ENCODE measurements at places on chromosomes 7 and 10.

- no peak for DNase-seq
These were observed 23.4 kb downstream of the FAM107B start for GRCh38 chr10:14751014-14751896.

DNA sequence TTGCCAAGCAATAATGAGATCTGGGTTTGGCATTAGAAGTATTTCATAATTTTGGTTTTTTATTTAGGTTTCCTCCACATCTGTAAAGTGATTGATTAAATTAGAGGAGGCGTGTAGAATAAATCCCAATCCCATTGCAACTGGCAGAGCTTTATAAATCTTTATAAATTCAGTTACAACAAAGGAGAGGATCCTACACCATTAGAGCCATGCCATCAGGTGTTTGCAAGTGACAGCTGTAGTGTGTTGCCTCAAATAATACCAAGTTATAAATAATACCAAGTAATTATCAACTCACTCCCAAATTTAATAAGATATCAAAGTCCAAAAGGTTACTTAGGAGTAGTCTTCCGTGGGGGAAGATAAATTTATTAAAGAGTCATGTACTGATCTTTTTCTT lies 62.2 kb downstream of the PODXL start:
- no peak for DNase-seq

DNA sequence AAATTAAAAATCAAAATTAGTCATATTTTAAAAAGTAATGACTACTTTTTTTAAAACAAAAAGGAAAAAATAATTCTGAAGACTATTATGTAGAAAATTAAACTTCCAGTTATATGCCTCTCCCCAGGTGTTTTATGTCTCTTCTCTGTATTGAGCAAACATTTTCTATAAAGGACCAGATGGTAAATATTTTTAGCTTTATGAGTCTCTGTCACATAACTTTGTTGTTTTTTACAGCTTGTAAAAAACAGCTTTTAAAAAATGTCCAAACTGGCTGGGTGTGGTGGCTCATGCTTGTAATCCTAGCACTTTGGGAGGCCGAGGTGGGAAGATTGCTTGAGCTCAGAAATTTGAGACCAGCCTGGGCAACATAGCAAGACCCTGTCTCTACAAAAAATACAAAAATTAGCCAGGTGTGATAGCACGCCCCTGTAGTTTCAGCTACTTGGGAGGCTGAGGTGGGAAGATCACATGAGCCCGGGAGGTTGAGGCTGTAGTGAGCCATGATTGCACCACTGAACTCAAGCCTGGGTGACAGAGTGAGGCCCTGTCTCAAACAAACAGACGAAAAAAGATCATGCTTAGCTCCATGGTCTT lies 23.5 kb downstream of the GARS1 start:
- no peak for DNase-seq

DNA sequence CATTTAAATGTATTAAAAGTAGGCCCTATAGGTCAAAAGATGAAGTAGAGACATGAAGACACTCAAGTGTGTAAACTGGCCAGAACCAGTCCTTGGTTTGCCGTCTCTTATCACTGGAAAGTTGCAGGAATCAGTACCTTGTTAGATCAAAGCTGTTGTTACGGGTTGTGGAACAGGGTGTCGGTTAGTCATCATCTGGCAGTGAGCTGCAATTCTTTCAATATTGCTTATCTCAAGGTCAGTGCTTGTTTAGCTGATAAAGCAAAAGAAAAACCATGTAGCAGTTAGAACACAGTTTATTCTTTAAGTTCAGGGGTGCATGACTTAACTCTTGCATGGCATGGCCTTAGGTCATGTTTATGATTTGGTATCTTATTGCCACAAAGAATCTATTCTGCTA lies 10.0 kb upstream of the SLC13A1 start:
- no peak for DNase-seq

- DNase-seq = no peak
These were observed 411.0 kb upstream of the PCDH15 start for GRCh38 chr10:55212051-55212450.

DNA sequence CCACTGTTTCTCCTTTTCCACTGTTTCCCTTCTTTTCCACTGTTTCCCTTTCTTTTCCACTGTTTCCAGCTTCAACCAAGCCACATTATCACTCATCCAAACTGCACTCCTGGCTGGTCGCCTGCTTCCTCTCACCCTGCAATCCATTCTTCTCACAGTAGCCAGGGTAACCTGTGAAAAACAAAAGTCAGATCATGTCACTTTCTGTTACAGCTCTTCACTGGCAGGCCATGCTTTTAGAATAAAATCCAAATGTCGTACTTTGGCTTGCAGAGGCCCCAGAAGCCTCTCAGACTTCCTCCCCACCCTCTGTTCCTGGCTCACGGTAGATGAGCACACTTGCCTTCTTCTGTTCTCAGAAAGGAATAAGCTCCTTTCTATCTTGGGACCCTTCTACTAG lies 33.9 kb downstream of the STARD3NL start:
- DNase-seq = no peak

DNA sequence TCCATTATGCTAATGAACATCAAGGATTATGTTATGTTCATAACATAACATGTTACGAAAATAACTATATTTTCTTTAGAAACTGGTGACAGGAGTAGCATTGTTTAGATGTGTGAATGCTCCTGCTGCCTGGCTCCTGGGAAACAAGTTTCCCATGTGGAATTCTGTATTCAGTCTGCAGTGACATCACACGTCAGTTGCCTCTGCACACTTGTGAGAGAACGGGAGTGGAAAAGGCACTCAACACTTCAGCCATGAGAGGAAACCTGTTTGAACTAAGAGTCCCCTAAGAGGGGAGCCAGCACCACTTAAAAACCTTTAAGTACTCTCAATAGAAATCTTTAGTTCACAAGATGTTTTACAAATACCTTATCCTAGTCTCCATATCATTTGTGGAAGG lies 140.3 kb upstream of the FAM20C start:
- no peak for DNase-seq

- DNase-seq = no peak
These were observed 8.2 kb downstream of the CCSER2 start for GRCh38 chr10:84336406-84337090.

- DNase-seq = no peak
These were observed 1.1 kb upstream of the ITGB8 start for GRCh38 chr7:20329389-20330238.
